ENCODE measurements at places on chromosomes 3 and 15.

DNA sequence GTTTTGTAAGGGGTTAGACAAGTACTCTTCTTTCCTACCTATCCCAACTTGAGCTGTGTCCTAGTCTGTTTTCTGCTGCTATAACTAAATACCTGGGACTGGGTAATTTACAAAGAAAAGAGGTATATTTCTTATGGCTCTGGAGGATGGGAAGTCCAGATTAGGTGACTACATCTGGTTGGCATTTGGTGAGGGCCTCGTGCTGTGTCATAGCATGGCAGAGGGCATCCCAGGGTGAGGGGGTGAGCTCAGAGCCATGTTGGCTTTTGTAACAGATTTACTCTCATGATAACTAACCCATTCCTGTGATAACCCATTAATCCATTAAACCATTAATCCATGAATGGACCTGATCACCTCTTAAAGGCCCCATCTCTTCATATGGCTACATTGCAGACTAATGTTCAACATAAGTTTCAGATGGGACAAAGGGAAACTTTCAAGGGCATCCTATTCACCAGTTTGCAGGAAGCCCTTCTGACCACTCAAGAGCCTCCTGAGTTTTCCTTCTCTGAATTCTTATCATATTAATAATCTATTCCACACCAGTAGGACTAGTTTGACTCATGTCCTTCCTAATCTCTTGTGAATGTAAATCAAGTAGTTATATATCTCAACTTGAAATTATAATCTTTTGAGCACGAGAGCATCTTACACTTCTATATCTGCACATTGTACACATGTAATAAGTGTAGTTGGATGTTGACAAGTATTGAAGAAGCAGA lies 185.7 kb upstream of the ZPLD1 start:
- DNase-seq = no peak

DNA sequence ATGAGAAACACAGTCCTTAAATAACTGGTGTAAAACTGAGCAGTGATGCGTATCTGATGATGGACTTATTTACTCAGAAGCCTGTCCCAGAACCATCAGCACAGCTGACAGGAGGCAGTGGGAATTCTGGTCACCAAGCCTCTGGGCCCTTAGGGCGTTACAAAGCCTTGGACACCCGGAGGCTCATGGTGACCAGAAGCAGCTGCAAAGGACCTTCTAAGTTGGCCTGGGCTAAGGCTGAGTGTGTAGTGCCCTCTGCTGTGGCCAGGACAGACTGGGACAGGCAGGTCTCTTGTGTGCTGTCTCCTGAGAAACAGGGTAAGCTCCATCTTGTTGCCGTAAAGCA lies 168.9 kb downstream of the ATP10A start:
- no peak for DNase-seq

DNA sequence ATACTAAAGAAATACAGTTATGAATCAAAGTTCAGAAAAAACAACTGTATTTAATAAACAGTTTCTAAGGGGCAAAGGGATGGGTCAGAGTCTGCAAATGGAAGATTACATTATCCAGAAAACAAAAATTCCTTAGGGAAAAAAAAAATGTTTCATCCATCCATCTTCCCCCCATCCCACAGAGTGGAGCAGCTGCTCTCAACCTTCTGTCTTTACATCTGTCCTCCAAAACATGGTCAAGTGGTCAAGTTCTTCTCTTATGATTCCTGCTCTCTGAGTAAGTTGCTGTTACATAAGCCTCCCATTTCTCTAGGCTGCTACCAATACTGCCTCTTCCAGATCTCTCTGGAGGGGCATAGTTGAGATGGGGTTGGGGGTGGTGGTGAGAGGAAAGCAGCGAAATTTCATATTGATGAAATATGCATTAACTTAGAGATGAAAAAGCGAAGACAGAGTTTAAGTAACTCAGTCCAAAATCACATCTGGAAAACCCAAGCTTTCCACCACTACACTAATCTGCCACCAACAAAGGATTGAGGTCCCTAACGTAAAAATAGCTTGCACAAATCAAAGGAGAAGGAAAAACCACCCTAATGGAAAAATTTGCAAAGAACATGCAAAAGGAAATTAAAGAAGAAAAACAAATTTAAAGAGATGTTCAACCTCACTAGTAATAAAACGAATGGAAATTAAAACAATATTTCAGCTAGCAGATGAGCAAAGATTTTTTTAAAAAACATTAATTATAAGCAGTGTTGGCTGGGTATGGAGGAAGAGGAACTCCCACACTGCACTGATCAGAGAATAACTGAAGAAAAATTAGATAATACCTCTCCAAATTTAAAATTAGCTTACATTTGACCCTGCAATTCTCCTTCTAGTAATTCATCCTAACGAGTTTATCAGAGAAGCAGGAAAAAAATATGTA lies 109.5 kb downstream of the ST8SIA2 start:
- no peak for DNase-seq

DNA sequence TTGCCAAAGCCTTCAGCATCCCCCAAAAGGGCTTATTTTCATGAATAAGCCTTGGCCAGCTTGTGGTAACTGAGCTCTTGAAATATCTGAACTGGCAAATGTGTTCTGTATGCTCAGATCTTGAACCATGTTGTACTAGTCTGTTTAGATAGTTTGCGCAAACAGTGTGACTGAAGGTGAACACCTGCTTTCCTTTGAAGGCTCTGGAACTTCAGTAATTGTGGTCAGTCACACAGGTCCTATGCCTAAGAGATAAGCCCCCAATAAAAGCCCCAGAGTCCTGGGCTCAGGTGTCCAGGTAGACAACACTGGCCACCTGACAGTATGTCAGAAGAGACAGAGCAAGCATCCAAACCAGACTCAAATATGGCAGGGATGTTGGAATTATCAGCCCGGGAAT lies 5.4 kb downstream of the TUBGCP5 start:
- no peak for DNase-seq

GRCh38 chr3:66255865-66256264 lies 35.1 kb downstream of the SLC25A26 start:
- DNase-seq = no peak

Data from NAMALWA (cell line).